ENCODE measurements at places on chromosomes 6 and 20. TPM values are rescaled to one million over a fixed set of nuclear protein-coding genes. Genes with fewer than 3 reads are reported as not detected.

- no peak for DNase-seq
These were observed 242.4 kb downstream of the ALDH8A1 start for GRCh38 chr6:134707342-134708031.

- DNase-seq = no peak
These were observed 2.9 kb downstream of the STX11 start for GRCh38 chr6:144153260-144153659.

The DEFB127 gene
- not detected for total RNA-seq

DNA sequence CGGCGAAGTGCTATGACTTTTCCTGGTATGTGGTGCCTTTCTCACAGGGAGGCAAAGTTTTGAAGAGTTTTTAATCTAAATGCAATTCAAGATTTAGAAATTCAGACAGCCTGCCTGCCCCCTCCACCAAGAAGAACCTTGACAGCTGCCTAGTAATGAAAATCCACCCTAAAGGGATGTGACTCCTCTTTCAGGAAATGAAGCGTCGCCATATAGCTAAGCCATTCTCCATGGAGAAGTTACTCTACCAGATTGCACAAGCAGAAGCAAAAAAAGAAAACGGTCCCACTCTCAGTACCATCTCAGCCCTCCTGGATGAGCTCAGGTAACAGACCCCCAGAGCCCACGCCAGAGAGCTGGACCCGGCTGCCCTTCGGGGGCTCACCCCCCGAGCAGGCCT, 150.1 kb downstream of the DTNBP1 start:
- DNase-seq = no peak

The SRMS gene
- total RNA-seq = 1.6 TPM

- no peak for DNase-seq
These were observed 81.5 kb downstream of the BMP2 start for GRCh38 chr20:6848992-6849391.

The COL9A3 gene
- total RNA-seq = 5.8 TPM

The HDGFL1 gene
- 14.6 TPM for total RNA-seq

- no peak for DNase-seq
These were observed 219.5 kb downstream of the SMOC2 start for GRCh38 chr6:168660400-168660945.

- no peak for DNase-seq
These were observed 18.9 kb upstream of the GTF3C6 start for GRCh38 chr6:110939429-110940200.

DNA sequence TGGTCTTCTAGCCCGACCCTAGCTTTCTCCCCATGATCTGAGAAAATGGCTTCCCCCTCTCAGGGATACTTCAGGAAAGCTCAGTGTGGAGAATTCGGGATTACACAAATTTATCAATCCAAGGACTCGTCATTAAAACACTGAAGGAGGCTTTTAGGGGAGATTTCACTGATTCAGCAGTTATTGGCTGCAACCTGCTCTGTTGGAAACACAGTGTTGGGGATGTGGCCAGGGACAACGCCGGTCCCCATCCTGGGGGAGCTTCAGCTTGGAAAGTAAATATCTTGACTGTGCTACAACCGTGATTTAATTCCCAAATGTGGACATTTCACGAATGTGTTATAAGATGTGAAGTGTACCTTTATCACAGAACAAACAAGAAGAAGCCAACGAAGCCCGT, 44.8 kb upstream of the ZNF831 start:
- DNase-seq = no peak

The SRSF12 gene
- total RNA-seq = 1.0 TPM

DNA sequence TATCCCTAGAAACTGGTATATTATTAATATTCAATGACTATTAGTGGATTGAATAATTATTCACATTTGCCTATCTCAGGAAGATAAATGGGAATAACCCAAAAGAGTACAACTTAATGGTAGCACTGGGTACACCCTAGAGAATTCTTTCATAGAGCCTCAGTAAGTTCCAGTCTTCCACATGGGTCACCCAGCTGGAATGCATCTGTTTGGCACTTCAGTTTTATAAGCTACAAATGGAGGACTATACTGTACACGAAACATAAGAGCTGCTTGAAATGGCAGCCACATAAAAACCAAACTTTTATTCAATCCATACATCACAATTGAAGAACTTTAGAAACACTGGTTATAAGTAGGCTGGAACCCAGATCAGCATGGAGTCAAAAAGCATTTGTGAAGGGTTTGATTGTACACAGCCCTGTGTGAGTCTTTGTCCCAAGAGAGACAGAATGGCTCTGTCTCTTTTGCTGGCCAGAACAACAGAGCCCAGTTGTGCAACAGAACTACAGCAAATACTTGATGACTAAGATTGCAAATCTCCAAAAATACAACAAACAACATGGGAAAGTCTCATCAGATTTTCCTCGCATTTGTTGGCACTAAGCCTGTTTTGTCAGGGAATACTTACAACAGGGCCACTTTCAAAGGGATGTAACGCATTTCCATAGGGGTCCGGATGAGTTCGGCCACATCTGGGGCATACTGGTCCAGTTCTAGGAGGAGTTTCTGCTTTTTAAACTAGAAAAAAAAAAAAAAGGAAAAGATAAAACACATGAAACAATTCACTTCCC, 39.5 kb downstream of the PIGU start:
- no peak for DNase-seq

GRCh38 chr6:95593025-95593424, 15.7 kb downstream of the MANEA start:
- peak; percentile 43 for DNase-seq

The RAET1L gene
- total RNA-seq = not detected

The TRAM2 gene
- 22.4 TPM for total RNA-seq

DNA sequence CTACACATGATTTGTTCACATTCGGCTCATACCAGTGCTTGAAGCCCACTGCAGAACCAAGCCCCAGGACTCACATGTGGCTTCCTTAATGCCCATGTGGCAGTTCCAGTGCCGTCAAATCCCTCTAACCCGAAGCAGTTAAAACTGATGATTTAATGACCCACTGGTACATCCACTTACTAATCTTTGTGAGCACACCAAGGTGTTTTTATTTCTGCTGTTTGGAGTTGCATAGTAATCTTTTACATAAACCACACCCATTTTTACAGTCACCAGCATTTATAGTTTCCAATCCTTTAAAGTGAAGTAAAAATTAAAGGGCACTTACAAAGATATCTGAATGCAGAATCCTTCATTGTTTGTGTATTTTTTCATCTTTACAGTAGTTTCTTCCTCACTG, 232.0 kb downstream of the ANKRD60 start:
- no peak for DNase-seq

- no peak for DNase-seq
These were observed 34.7 kb downstream of the TAF4 start for GRCh38 chr20:62030834-62031434.

DNA sequence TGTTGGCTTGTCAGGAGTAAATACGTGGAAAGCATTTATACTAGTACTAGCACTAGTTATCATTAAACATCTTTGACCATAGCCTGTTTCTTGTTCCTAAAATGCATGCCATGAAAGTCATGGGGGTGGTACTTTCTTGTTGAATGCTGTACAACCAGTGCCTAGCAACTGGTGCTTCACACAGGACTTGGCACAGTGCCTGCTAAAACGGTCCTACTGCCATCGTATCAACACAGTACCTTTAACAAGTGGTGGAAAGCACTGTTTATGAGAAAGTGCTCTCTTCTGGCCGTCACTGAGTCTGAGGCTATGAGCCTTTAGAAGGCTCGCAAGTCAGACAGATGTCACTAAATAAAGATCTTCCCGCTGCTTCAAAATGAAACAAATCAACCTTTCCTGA, 21.6 kb downstream of the ZNFX1 start:
- no peak for DNase-seq

The COL11A2 gene
- total RNA-seq = 0.91 TPM

The C6orf52 gene
- total RNA-seq = not detected

The WFDC12 gene
- total RNA-seq = not detected

DNA sequence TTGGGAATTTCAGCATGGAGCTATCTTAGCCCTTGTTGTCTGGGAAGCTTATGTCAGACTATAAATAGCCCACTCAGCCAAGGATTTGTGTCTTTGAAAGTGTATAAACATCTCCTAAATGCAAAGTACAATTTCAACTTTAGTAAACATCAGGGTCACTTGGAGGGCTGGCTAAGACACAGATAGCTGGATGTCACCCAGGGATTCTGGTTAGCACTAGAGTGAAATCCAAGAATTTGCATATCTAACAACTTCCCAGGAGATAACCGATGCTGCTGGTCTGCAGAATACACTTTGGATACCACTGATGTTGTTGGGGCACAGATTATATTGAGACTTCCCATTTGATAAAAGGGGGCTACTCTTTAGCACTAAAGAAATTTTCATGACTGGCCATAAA, 130.9 kb downstream of the PAX1 start:
- no peak for DNase-seq

- no peak for DNase-seq
These were observed 348.9 kb upstream of the KCNQ5 start for GRCh38 chr6:72272958-72273357.

GRCh38 chr6:157226026-157226625, 97.2 kb downstream of the TMEM242 start:
- DNase-seq = no peak

The FRK gene
- 3.2 TPM for total RNA-seq

The SLC17A3 gene
- total RNA-seq = not detected

GRCh38 chr20:18225632-18226031, 62.7 kb upstream of the ZNF133 start:
- DNase-seq = no peak

DNA sequence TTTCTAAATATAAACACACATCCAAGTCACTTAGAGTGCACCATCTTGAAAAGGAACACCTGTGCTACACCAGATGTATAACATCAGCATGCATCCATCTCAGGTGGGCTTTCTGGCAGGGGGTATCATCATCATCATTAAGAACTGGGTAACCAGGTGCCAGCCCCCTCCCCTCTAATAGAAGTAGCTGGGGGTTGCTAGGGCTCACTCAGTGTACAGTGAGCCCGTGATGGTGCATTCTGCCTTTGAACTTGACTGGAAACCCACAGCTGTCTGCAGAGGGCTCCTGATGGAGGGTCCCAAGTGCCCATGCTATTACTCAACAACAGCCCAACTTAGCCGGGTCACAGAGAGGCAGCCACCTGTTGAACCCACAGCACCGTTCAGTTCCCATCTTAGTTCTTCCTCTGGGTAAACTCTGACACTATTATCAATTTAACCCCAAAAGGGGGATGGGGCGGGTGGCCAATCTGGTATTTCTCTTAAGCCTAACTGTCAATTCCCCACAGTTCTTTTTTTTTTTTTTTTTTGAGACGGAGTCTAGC, 32.7 kb upstream of the CCND3 start:
- no peak for DNase-seq

- DNase-seq = peak; percentile 79
These were observed 52.7 kb downstream of the CDH22 start for GRCh38 chr20:46255440-46256104.

- no peak for DNase-seq
These were observed 25.6 kb downstream of the MMP24 start for GRCh38 chr20:35252037-35252461.

DNA sequence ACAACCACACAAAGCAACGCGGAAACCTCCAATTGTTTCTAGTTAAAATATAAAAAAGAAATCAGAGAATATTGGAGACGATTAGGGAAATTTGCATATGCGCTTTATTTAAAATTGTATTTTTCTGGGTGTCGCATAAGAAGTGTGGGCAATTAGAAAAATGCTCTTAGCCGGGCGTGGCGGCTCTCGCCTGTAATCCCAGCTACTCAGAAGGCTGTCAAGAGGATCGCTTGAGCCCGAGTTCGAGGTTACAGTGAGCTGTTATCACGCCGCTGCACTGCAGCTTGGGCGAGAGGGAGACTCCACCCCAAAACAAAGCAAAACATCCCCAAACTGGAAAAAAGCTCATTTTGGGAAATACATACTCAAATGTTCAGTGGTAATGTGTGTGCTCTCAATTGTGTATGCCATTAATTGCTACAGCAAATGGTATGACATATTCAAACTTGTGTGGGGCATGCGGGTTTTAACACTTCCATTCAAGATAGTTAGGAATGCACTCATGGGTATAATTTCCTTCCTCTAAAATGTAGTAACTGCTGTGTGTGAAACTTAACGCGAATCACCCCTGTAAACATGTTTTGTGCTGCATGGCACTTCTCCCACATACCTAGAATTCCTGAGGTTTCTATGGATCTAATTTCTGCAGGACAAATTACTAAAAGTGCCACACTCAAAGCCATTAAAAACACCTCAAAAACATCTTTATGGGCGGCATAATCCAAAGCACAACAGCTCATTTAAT, 54.7 kb upstream of the HFE start:
- DNase-seq = no peak

The BANF2 gene
- 1.9 TPM for total RNA-seq

DNA sequence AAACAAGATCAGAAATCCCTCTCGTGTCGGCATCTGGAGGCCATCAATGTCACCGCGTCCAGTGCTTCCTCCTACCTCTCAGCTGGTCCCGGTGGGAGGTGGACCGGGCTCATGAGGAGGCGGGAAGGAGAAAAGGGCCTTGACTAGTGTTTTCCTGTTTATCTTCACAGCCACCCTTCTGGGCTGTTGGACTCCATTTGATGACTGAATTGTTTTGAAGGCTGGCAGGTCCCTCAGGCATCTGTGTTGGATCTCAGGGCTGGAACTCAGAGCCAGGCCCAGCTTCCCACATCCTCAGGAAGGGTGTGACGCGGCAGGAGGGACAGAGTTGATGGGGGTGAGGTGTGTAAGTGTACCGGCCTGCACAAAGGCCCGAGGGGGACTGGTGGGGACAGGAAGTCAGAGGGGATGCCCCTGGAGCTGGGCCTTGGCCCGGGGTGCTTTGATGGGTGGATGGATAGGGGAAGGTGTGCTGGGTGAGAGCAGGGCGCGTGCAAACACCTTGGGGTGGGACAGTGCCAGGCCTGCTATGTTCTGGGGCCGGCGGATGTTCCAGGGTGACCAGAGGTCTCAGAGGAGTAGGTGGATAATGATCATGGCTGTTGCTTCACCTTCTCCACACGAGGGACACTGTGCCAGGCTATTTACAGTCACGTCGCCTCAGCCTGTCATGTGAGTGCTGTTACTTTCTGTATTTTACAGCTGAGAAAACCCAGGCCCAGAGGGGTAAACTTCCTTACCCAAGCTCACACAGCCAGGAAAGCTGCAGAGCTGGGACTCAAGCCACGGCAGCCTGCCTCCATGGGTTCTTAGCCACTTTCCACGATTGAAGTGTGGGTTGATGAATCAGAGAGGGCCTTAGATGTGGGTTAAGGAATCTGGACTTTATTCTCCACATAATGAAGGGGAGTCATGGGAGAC, 17.9 kb upstream of the CHMP4B start:
- DNase-seq = peak; percentile 43

The TRIM15 gene
- not detected for total RNA-seq

The CST4 gene
- not detected for total RNA-seq

GRCh38 chr20:13338999-13339411, 117.9 kb downstream of the ISM1 start:
- no peak for DNase-seq

The ASIP gene
- not detected for total RNA-seq

- no peak for DNase-seq
These were observed 162.9 kb upstream of the SLC24A3 start for GRCh38 chr20:19049514-19049913.

The XKR7 gene
- total RNA-seq = not detected

DNA sequence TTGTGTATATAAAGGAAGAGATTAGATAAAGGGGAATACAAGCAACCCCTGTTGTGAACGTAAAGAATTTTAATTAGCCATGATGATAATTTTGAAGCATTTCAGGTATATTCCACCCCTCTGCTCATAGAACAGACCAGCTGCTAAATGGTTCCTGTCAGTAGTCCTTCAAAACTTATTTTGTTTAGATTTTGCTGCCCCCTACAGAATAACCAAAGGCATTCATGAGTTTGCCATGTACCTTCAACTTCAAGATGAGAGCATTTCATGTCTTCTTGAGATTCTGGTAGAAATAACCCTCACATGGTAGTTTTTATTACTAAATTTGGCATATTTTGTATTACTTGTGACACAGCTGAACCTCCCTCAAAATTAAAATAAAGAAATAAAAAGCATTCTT, 1586.7 kb downstream of the HACE1 start:
- DNase-seq = no peak

Data from prostate gland (tissue), 2 donors.